CD4-positive, alpha-beta T cell treated with Interleukin-10 for 1 hour (primary cell): ENCODE measurements at places on chromosomes 1 and 21.
A peak's percentile ranks its signal among the peaks of the same experiment; 100 is the strongest.

DNA sequence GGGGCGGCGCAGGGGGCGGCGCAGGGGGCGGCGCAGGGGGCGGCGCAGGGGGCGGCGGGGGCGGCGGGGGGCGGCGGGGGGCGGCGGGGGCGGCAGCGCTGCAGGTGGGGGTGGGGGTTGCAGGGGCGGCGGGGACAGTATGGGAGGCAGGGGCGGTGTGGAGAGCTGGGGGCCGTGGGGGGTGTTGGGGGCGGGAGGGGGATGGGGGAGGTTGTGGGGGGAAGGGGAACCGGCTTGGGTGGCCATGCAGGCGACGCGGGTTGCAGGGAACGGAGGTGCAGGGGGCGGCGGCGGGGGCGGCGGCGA lies 13.0 kb upstream of the SLC19A1 start:
- DNase-seq = no peak

GRCh38 chr1:33724348-33724747 lies 139.5 kb upstream of the HMGB4 start:
- no peak for DNase-seq

GRCh38 chr21:45443595-45444181 lies 38.7 kb downstream of the COL18A1 start:
- DNase-seq = no peak

GRCh38 chr1:66330722-66331141 lies 203.2 kb upstream of the SGIP1 start:
- peak; percentile 70 for DNase-seq

DNA sequence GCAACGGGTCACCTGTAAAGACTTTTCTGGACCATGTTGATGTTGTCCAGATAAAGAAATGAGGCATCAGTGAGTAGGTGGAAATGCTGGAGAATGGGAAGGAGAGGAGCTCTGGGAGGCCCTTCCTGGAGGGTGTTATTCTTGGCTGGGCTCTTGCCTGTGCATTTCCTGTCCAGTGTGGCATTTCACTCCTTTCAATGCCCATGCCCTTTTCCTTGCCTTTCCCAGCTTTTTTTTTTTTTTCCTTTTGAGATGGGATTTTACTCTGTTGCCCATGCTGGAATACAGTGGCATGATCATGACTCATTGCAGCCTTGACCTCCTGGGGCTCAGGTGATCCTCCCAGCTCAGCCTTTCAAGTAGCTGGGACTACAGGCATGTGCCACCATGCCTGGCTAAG lies 11.8 kb downstream of the NOS1AP start:
- DNase-seq = no peak

GRCh38 chr1:43329995-43330751 lies 7.4 kb upstream of the MPL start:
- peak; percentile 3 for DNase-seq

DNA sequence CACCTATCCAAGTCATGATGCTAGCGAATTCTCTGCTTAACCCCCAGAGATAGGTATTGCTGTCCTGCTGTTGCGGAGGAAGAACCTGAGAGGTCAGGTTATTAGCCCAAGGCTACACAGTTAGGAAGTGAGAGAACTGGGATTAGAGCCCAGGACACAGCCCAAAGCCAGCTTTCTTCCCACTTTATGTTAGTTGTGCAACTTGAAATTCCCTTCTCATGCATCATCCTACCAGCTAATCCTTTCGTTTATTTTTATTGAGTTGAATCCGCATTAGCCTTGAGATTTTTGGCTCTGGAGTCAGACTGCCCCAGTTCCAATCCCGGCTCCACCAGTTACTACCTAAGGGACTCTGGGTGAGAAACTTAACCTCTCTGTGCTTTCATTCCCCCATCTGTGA lies 65.4 kb downstream of the PLEKHA6 start:
- no peak for DNase-seq

GRCh38 chr1:183989078-183989577 lies 48.4 kb downstream of the COLGALT2 start:
- DNase-seq = no peak

GRCh38 chr1:5725406-5725805 lies 266.8 kb downstream of the NPHP4 start:
- no peak for DNase-seq

- no peak for DNase-seq
Observed at GRCh38 chr1:172398193-172398592, 22.3 kb upstream of the C1orf105 start.

GRCh38 chr1:44641126-44642102 lies 32.9 kb downstream of the TMEM53 start:
- no peak for DNase-seq

DNA sequence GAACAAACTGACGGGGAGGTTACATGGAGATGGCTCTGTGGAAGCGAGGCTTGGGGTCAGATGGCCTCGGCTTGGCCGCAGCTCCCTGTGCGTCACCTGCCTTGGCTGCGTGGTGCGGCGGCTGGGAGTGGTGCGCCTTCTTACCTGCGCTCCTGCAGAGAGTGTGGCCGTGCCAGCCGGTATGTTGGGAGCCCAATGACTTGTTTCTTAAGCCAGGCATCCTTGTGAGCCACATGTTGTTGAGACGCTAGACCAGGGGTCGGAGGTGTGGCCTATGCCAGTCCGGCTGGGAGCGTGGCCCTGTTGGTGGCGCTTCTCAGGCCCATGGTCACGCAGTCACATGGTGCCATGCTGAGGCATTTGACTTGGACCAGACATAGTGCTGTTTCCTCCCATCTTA lies 10.5 kb downstream of the SLX9 start:
- DNase-seq = no peak

GRCh38 chr1:33259879-33260278 lies 3.6 kb downstream of the ZNF362 start:
- no peak for DNase-seq

DNA sequence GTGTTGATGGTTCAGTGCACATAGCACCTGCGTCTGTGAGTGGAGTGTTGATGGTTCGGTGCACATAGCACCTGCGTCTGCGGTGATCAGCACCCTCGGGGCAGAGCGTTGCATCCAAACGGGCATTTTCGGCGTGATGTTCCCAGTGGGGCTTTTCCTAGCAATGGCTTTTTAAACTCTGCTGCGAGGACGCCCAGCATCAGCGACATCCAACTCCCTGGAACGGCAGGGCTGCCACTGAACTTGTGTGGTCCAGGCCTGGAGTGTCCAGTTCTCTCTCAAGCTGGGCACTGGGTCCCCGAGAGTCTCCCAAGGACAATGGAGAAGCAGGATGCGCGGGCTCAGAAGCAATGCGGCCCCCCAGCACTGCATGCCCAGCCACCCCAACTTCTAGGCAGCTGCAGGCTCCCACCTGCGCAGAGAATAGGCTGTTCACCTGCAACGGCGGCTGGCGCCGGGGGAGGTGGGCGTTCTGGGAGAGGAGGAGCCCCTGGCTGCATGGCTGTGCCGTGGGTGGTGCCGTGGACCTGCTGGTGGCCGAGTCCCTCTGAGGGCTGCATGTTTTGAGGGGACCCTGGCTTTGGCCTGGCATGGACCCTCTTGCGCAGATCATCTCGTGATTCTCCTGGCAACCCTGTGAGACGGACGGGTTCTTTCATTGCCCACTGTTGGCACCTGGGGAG lies 10.1 kb upstream of the C1orf174 start:
- no peak for DNase-seq

DNA sequence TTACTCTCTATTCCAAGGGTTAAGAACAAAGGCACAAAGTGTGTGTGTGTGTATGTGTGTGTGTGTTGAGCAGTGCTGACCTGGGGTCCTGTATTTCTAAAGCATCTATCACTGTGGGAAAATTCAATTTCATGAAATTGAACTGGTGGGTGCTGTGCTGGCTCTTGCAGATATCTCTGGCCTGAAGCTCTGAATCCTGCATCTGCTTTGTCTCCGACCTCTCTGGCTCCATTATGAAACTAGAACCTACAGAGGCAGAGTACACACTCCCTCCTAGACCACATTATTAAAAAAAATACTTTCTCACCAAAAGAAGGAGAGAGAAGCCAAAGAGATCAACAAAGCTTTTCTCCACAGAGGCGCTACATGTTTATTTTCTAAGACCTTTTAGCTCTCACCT lies 88.4 kb upstream of the PDE4B start:
- DNase-seq = no peak

DNA sequence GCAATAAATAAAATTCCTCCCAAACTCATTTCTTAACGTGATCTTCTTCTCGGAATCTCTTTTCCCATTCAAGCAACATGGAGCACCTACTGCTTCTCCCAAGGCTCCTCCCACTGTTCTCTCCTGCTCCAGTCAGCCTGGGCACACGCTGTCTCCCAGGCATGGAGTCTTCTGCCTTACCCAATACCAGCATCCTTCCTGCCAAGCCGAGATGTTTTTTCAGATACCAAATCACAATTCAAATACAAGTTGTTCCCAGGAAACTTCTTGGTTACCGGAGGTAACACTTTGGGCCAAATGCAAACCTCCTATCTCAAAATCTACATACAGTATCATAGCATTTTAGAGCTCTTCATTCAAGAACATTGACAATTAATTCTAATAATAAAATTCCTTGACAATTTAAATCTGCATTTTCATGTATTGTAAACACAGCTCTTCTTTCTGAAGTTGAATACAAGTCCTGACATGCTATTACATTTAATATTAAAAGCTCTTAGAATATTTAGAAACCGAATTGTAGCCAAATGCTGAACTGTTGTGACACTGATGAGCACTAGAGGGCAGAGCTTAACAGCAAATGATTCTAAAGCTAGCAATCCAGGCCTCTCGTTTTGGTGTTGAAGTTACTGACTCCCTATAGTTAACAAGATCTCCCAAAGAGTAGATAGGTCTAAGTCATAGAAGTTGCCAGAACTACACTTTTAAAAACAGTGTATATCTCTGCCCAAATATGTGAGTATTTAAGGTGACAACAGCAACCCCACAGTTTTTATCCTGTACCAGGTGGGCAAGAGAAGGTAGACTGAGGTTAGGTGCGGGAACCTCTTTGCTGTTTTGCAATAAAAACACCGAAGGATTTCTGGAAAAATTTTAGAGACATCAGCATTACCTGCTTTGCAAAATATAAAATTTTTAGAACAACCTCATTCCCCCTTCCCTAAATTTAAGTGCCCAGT lies 52.3 kb downstream of the BCAR3 start:
- DNase-seq = peak; percentile 76

- DNase-seq = no peak
Observed at GRCh38 chr1:103997631-103998030, 247.9 kb downstream of the AMY1C start.

GRCh38 chr21:44923480-44924084 lies 2.9 kb upstream of the ITGB2 start:
- no peak for DNase-seq

- no peak for DNase-seq
Observed at GRCh38 chr1:162285149-162285561, 91.5 kb downstream of the SPATA46 start.

DNA sequence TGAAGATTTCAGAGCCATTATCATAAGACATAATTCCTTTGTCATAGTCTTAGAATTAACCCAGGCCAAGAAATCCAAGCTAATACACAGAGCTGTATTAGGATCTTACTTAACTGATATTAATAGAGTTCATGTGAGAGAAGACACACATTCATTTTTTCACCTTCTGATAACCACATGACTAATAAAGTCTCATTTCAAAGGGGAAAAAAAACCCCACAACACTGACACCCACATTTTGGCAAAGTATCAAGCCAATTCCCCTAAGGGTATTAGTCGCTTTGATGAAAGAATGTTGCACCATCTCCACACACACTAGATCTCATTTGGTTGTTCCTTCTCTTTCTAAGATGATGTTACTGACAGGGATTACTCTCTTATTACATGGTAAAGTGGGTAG lies 344.4 kb upstream of the ESRRG start:
- DNase-seq = no peak
